CD4-positive, alpha-beta T cell (primary cell): ENCODE measurements at places on chromosomes 16 and 17.

DNA sequence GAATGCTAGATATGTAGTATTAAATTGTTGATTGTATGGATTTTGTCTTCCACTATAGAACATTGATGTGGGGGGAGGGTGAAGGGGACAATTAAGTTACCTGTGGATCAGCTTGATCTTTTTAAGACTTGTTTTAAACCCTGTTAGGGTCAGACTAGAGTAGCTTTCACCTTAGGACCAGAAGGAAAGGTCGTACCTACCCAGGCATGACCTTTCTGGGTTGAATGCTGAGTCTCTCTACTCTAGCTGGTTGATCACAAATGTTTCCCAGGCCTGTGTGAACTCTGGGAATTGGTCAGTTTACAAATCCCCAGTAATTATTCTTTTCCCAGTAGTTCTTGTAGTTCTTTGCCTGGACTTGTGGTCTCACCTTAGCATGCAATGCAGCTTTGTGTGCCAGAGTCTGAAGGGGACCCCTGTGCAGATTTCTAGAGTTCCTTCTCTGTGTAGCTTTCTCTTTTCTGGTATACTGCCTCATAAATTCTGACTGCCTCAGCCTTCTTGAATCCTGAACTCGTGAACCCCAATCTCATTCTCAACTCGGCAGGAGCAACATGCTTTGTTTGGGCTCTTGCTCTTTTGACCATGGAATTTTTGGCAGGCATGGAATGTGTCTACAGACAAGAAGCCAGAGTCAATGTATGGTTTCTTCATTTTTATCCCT lies 54.1 kb downstream of the VMP1 start:
- no peak for DNase-seq

GRCh38 chr17:65852911-65853310 lies 291.5 kb upstream of the AXIN2 start:
- DNase-seq, result no peak

GRCh38 chr16:3999479-4000325 lies 116.5 kb downstream of the ADCY9 start:
- DNase-seq, result no peak

DNA sequence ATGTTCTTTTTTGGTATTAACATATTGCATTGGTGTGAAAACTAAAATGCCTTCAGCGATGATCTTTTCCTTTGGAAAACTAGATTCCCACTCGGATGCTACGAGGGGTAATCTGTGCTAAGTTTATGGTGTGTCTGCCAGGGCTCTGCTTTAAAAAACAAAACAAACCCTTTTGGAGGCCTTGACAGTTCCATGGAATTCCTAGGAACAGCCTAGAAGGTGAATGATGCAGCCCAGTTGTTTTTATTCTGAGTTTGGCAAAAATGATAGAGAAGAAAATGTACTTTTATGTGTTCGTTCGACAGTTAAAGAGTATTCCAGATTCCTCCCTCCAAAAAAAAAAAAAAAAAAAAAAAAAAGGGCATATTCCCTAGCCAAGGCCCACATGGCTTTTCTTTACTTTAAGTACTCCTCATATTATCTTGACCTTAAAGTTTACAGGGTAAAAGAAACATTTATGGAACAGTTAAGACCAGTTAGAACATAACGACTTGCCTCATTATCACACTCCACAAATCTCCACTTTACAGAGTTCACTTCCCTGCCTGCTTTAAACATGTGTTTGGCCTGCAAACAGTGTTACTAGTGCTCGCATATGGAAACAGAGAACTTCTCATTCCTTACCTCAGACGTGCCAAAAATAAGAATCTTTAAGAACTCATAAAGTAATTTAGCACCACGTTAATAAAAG lies 159.1 kb downstream of the WWOX start:
- no peak for DNase-seq

- no peak for DNase-seq
Observed at GRCh38 chr17:6660805-6661463, 9.4 kb downstream of the C17orf100 start.

DNA sequence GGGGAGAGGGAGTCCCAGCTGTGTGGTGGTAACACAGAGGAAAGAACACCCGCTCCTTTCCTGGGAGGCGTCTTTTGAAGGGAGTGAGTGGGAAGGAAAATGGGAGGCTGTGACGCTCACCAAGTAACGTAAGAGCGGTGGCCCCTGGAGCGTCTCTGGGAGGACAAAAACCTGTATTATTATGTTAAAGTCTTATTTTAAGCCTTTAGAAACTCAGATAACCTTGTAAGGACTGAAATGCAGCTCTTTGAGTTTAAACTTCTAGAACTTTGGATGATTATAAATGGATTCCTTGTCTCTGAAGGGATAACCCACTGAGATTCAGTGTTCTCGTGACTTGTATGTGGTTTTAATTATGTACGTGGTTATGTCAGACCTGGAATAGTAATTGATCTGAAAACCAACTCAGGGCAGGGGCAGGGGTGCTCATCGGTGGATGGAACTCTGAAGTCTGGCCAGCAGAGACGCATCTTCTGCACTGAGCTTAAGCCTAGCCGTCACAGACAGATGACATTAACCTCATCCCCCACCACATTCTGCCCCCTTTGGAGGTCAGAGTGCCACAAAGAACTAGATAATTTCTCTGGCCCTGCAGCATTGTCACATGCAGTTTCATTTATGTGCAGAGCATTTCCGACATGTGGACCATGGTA lies 41.8 kb upstream of the SLC12A3 start:
- DNase-seq, result no peak

GRCh38 chr17:67712375-67712774 lies 5.4 kb upstream of the NOL11 start:
- DNase-seq, result no peak
